IMR-90 (cell line): ENCODE measurements at places on chromosomes 16 and 17. TPM values are rescaled to one million over a fixed set of nuclear protein-coding genes. Genes with fewer than 3 reads are reported as not detected.
A peak's percentile ranks its signal among the peaks of the same experiment; 100 is the strongest.

DNA sequence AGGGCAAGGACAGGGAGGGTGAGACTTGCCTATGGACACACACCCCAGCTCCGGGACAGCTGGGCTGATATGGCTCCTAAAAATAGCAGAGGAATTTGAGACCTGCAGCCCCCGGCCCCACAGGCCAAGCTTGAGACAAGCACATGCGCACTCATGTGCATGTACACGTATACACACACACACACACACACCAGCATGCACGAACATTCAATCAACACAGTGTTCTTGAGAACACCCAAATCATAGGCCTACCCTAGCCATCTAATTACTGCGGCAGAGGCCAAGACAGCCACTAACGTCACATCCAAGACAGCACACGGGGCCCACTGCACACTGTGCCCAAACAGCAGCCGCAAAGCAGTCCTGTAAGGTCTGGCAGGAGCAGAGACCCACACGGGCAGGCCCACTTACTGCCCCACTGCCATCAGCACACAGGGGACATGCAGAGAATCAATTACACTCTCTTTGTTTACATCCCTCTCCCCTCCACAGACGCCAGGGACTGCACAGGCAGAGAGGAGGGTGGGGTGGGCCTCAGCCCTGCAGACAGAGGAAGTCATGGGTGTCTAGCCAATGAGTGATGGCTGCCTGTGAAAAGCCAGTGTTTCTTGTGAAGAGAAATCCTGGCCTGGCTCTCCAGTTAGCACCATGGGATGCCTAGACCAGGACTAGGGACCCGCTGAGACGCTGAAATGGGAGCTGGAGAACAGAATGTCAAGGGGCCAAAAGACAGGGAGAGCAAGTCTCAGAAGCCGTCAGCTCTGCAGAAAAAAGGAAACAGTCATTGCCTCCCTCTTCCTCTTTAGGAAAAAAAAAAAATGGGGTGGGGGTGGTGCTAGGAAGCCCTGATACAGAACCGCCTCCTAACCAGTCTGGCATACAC, 39.3 kb downstream of the MYO18A start:
- DNase-seq: peak; percentile 32

The EFCAB5 gene
- total RNA-seq: under 0.01 TPM in 1 of 2 replicates, not detected in the other

DNA sequence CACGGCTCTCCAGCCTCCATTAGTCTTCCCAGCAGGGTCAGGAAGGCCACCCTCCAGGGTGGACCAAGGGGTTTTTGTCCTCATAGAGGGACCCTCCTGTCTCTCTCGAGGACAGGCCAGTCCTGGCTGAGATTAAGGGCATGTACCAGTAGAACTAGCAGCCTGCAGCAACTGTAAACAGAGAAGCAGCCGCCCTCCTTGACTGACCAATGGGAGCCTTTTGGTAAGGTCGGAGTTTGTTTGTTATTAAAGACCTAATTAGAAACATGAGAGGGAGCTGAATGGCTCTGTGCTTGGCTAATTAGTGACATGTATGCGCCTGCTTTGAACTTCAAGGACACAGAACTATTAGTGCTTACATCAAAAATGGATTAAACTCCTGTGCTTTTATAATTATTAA, 80.0 kb downstream of the CCDC182 start:
- no peak for DNase-seq

- DNase-seq: no peak
Measured at GRCh38 chr17:8954339-8954738, 11.2 kb downstream of the PIK3R5 start.

The NLE1 gene
- total RNA-seq: 23.7 and 24.4 TPM in 2 replicates

The PYY gene
- total RNA-seq: not detected in 2 replicates

- no peak for DNase-seq
Measured at GRCh38 chr16:11051879-11052808, 107.8 kb downstream of the CLEC16A start.

- DNase-seq: no peak
Measured at GRCh38 chr16:74991593-74992403, 6.9 kb upstream of the WDR59 start.

DNA sequence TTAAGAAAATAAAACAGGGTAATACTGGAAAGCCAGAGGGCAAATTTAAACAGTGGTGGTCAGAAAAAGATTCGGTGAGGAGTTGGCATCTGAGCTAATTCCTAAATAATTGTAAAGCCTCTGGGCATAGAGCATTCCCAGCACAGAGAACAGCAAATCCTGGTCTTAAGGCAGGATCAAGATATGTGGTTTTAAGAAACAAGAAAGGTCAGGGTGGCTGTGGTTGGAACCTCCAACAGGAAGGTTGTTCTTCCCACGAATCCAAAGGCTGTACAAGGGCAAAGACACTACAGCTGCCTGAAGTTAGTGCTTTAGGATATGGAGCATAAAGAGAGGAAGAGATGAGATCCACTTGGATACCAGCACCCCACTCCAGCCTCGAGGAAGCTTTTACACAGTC, 114.6 kb downstream of the ZNF18 start:
- no peak for DNase-seq

GRCh38 chr16:26733710-26734109, 333.0 kb upstream of the C16orf82 start:
- DNase-seq: no peak

DNA sequence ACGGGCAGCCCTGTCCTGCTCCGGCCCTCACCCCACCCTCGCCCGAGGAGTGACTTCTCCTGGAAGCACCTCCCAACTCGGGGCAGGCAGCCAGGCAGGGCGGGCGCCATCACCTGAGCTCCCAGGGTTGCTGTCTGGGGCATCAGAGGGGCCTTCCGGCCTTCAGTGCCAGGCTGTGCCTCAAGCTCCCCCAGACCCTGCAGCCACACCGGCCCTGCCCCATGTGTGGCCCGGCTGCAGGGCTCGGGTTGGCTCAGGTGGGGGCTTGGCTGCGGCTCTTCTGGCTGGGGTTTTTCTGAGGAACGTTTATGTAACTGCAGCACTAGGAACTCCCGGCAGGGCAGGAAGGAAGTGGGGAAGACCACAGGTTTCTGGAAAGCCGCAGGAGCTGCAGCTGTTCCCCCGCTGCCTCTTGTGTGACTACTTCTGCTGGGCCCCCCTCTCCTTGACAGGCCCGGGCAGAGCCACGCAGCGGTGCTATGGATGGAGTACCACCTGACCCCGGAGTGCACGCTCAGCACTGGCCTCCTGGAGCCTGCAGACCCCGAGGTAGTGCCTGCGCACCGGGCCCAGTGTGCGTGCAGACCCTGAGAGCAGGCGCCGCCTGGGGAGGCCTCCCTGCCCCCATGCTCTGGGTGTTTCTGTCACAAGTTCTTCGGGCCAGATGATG, 45.6 kb downstream of the PRMT7 start:
- DNase-seq: no peak

DNA sequence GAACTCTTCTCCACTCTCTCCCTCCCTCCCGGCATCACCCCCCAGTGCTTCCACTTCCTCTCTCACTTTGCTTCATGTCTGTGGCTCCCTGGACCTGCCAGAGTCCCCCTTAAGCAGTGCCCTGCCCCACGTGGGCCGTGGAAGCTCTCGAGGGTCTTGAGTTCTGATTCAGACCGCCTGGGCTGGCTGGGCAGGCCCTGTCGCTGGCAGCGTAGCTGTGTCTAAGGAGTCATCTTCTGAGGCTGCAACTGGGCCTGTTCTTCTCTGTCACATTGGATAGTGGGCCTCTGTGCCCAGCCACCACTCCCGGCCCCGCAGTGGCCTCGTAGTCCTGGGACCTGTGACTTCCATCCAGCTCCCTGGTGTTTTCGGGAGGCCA, 30.7 kb downstream of the MNT start:
- no peak for DNase-seq

The MGAT5B gene
- total RNA-seq: 0.54 and 0.56 TPM in 2 replicates

- no peak for DNase-seq
Measured at GRCh38 chr16:80519189-80519588, 21.6 kb upstream of the DYNLRB2 start.

The PYDC1 gene
- not detected in 2 replicates for total RNA-seq

GRCh38 chr17:51231999-51232398, 27.9 kb downstream of the MBTD1 start:
- no peak for DNase-seq

DNA sequence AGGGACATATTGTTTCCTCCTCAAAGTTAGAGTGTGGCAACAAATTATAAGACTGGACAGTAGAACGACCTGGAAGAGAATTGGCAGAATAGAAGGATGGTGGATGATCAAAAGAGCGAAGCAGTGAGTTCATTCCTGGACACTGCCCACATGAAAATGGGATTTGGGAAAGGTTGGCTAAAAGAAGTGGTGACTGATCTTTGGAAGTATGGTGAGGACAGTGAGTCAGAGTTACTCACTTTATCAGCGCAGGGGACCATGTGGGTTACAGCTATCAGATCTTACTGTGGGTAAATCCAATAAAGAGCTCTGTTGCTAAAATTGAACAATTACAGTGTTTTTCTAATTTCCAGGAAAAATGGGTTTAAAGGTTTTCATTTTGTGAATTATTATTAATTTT, 2.7 kb upstream of the TANC2 start:
- peak; percentile 90 for DNase-seq

DNA sequence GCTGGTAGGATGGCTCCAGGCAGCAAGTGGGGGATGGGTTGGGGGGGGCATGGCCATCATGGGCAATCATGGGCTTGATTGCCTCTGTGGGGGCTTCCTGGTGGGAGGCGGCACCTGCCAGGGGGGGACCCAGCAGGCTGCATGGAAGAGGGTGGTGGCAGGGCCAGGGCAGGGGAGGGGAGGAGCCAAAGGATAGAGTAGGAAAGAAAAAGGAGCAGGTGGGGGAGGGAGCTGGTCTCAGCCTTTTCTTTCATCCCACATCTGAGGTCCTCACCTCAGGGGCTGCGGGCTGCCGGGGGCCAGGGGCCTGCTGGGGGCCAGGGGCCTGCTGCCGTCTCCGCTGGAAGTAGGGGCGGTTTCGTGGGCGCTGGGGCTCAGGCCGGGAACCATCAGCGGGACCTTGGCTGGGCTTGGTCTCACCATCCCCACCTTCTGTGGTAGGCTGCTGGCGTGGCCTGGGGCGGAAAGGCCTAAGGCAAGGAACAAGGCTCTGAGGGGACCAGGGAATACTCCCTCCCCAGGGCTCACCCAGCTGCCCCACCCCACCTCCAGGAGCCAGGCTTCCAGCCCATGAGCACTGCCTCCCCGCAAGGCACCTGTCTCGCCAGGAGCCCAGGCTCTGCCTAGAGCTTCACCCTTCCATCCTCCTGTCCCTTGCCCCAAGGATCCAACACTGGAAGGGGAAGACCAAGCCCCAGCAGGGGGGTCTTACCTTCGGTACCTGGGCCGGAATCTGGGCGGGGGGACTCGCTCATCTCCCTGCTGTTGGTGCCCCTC, 5.0 kb downstream of the YBX2 start:
- DNase-seq: no peak
